ENCODE measurements at places on chromosomes 6 and 20.
A peak's percentile ranks its signal among the peaks of the same experiment; 100 is the strongest.

DNA sequence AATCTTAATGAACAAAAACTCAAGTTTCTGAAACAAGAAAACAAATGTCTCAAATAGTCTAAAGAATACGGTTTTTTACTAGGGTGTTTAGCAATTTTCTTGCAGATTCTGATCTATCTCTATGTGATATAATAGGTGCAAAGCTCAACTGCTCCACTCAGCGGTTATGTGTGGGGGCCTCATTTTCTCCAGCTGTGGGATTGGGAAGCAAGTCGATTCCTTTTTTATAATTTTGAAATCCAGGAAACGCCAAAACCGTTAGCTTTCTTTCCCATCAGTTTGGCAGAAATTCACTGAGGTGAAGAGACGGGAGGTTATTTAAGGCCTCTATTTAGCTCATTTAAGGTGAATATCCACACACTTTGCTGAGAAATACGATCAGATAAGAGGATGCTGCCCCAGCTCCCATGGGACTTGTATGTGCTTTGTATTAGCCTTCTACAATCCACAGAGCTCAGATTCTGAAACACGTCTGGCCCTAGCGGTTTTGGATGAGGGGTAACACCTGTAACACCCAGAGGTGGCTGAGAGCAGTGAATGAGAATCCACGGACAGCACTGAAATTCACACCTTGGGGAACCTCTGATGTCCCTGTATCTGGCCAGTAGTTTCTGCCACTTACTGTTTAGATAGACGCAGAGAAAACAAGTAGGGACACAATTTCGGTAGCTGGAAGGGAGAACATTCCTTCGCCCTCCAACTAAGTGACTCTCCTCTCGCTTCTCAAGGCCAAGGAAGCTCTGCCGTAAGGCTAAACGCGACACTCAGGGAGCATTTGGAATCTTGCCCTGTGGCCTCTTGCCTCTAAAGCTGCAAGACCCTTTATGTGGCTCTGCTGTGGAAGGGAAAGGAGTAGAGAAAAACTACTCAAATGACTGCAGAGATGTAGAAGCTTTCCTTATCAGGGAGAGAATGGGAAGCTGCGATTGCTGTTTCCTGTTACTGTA, 6.5 kb upstream of the BCAS4 start:
- DNase-seq = no peak

DNA sequence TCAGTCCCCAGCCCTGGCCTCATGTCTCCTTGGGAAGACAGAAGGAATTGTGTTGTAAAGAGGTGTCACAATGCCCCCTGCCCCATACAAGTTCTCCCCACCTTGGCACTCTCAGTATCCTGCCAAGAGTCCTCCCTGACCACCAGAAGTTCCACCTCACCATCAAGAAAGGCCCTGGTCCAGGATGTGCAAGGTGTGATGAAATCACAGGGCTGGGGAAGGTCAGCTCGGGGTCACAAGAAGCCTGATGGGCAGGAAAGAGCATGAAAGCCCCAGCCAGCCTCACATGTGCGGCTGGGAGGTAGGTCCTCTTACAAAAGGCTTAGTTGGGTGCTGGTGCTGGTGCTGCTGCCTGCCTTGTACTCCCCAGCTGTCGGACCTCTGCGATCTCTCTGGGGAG, 12.9 kb upstream of the C6orf132 start:
- no peak for DNase-seq

GRCh38 chr6:160137989-160138835, 16.6 kb downstream of the SLC22A1 start:
- DNase-seq = peak; percentile 56

DNA sequence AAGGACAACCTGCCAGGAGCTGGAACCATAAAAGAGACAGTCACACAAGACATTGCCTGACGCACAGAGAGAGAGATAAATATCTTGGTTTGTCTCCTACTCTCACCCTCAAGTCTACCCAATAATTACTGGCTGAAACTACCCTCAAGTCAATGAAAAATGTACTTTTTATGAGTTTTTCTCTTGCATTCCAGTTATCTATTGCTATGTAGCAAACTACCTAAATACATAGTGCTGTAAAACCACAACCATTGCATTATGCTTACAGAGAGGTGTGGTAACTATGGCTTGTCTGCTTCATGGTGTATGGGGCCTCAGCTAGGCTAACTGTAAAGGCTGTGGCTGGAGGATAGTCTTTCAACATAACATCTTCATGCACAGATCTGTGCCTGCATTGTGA, 247.8 kb downstream of the HAO1 start:
- no peak for DNase-seq

- DNase-seq = no peak
These were observed 10.0 kb upstream of the CST7 start for GRCh38 chr20:24939036-24939435.

DNA sequence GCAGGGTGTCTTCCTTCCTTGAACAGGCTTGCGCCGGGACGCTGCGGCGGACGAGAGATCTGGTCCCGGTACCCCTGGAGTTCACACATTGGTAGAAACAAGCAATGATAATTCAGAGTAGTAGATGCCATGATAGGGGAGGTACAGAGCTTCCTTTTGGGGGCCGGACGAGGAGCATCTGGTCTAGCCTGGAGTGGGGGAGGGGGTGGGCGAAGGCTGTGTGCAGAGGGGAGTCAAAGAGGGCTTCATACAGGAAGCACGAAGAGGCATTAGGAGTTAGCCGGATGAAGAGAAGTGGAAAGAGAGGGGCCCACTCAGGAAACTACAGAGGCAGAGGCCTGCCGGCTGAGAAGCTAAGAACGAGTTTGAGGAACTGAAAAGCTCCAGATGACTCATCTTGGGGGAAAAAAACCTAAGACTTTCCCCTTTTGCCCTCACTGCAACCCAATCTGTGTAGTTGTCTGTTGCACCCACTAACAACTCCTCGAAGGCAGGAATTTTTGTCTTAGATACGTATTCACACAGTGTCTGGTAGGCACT, 611 bp downstream of the CNPY3 start:
- DNase-seq = peak; percentile 49

DNA sequence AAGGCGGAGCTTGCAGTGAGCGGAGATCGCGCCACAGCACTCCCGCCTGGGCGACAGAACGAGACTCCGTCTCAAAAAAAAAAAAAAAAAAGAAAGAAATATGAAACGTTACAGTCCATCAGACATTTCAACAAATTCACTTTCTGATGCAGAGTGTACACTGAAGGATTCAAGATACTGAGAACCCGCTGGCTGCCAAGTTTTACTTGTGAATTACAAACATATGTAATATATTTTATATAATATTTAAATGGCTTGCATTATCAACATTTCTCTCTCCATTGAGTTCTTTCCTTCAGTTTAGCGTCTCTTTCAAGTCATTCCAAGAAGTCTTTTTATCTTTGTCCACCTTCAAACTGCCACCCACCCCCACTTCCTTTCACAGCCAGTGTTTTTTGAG, 240.9 kb upstream of the RNF217 start:
- no peak for DNase-seq

Measured in activated CD8-positive, alpha-beta memory T cell treated with anti-CD3 and anti-CD28 coated beads, Interleukin-2, amount 50 U/mL, for 4 hours (primary cell).